ENCODE measurements at places on chromosomes 5 and 9.
A peak's percentile ranks its signal among the peaks of the same experiment; 100 is the strongest.

DNA sequence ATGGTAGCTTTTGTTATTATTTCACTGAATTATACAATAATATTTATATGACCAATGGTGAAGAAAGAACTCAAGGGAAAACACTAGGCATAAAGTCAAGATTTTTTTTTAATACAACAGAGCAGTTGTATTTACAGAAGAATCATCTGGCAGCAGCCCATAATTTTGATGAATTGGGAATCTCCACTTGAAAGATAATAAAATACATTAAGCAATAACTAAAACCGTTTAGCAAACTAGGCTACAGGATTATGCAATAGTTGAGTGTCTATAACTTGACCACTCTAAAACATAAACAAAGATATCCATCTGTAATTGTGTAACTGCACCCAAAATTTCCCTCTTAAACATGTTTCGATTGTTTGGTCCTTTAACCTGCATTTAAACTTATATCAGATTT is 80.8 kb downstream of the SNCAIP start:
- no peak for DNase-seq

GRCh38 chr5:83408719-83409118 is 62.8 kb upstream of the VCAN start:
- no peak for DNase-seq

- DNase-seq: no peak
These were observed 135.9 kb upstream of the RGMB start for GRCh38 chr5:98637557-98637956.

DNA sequence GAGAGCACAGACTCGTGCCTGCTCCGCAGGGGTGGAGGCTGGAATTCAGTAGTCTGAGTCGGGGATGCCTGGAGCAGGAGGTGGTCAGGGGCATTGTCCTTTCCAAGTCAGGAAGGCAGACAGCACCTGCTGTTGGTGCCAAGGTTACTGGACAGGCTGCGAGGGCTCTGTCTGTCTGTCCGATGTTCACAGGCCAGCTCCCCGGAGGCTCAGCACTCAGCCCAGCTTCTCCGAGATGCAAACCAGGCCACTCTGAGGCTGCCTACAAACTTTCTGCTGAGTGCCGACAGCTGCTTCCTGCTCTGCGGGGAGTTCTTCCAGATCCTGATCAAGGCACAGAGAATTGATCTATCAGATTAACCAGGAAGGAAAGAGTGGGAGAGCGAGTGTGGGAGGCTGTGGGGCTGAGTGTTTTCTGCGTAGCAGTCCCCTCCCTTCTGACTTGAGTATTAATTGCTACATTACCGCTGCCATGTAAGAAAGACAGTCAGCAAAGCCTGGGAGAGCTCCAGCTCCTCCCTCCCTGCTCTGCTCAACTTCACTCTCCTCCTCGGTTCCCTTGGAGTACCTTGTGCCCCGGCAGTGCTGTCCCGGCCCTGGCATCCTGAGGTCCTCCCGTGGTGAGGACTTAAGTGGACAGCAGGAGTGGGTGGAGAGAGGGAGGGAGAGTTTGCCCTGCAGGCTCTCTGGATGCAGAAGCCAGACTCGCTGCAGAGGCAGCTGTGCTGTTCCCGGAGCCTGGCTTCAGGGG is 36.0 kb downstream of the KCNMB1 start:
- no peak for DNase-seq

- no peak for DNase-seq
These were observed 7.1 kb upstream of the AFAP1L1 start for GRCh38 chr5:149264439-149265067.

DNA sequence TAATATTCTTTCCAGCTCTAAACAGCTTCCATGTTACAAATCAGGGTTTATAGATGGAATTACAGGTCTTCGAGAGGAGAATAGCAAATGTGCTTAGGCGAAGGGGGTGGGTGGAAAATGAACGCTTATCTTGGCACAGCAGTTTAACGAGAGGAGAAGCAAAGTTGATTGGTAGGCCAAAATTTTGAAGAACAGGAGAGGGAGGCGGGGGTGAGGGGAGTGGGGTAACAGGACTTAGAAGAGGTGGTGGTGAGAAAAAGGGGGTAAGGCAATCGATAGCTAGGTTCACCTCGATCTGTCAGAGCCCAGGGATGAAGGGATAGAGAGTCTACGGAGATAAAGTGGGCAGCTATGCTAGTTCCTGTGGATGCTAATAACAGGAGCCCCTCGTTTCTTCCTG is 764 bp downstream of the ANKRA2 start:
- no peak for DNase-seq

- no peak for DNase-seq
These were observed 60.6 kb upstream of the SAP30L start for GRCh38 chr5:154385236-154385512.

DNA sequence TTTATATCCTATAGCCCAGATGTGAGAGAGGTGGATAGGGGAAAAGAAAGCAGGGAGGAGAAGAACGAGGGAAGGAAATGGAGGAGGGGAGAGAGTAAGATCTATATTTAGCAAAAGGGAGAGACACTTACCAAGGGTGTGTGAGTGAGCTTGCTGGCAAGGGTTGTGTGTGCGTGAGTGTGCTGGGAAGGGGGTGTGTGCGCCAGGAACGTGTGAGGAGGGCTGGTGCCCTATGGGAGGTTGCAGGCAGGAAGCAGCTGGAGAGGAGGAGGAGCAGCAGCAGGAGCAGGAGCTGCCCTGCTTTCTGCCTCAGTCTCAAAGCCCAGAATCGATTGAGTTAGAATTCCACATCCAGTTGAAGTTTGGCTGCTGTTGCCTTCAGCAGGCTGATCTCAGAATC is 148.3 kb upstream of the RUSC2 start:
- no peak for DNase-seq

DNA sequence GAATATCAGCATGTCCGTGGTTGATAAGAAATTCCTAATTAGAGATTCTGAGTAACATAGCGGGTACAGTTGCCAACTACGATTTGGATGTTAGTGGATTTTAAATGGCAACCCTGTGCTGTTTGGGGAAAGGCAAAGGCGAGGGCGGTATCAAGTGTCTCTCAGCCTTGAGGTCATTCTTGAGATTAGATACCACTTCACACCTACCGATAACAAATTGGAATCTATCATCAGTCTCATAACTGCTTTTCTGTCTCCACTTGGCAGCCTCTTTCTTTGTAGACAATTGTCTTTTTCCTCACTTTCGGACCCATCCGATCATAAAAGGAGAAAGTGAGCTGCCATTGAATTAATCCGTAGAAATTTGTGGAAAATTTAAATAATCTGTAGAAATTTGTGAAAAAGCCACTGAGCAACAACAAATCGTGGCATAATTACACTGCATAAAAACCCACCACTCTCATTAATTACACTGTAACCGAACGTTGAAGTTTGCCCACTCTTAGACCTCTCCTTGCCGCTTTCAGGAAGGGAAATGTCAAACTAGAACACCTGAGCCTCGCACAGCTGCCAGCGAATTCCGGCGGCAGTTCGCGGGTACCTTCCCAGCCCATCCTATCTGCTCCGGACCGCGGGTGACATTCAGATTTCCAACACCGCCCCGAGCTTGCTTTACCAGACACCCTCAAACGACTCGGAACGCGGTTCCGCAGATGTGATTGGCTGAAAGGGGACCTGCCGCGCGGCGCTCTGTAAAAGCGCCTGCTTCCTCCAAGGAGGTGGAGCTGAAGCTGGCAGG is 849 bp upstream of the RGMB start:
- DNase-seq: peak; percentile 24

- no peak for DNase-seq
These were observed 51.4 kb downstream of the MRPL36 start for GRCh38 chr5:1748271-1748670.

GRCh38 chr9:116860509-116861120 is 173.5 kb downstream of the TRIM32 start:
- no peak for DNase-seq

DNA sequence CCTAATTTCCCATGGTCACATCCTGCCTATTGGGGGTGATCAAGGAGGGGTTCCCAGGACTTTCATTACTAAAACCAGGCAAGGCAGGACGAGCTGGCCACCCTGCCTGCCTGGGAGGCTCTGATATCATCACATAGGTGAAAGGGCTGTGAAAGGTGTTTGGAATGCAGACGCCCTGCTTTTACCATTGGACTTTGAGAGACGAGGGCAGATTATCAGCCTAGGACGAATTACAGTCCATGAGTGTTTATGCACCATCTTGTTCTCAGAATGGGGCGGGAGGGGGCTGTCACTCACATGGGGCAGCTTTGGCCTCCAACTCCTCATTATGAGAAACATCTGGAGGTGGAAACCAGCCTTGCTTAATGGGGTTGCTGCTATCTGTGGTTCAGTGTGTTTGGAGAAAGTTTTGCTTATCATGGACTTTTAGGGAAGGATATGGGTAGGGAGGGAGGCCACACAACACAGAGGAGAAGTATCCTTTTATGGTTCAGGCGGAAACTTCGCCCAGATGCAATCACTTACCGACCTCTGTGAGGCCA is 69.8 kb upstream of the UBTD2 start:
- no peak for DNase-seq

DNA sequence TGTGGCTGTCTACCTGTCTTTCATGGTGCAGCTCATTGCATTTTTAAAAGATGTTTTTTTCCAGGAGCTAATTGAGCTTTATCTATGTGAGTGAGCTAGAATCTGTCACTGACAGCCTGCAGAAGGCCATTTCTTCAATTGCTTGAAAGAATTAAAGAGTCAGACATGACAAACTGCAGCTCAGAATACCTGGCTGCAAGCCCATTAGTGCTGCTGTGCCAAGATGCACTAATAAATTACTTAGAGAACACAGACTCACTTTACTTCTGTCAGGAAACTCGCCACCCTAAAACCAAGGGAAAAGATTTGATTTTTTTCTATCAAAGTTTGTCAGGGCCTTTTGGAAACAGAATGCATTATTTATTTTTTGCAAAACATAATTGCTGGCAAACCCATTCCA is 368.3 kb downstream of the CAAP1 start:
- no peak for DNase-seq

- no peak for DNase-seq
These were observed 266.4 kb upstream of the ZNF608 start for GRCh38 chr5:125012727-125013451.

- no peak for DNase-seq
These were observed 23.2 kb downstream of the PRDM6 start for GRCh38 chr5:123112196-123112595.

DNA sequence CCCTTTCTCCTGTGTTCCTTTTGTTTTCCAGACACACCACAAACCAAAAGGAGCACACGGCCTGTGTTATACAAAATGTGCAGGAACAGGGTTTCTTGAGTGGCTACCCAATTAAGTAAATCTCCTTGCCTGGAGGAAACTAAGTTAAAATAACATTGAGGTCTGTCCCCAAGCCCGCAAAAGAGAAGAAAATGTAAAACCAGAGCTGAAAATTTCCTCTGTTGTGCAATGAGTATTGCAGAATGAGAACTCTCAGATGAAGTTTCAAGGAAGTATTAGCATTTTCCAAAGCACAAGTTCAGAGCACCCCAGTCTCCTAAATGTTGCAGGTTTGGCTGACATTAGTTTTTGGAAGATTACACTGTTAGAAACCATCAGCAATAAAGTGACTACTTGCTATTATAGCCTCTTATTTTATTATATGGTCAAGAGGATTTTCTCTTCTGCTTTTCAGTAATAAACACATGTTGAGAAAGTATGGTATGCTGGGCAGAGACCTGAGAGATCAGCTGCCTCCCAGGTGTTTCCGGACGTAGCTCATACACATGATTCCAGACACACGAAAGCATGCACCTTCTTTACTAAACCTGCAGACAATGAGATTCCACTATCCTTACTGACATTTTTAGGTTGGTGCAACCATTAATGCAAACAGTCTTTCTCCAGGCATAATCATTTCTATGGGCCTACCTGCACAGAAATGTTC is 161.3 kb downstream of the SNCAIP start:
- no peak for DNase-seq

- no peak for DNase-seq
These were observed 259.5 kb downstream of the EDIL3 start for GRCh38 chr5:84125216-84125615.

DNA sequence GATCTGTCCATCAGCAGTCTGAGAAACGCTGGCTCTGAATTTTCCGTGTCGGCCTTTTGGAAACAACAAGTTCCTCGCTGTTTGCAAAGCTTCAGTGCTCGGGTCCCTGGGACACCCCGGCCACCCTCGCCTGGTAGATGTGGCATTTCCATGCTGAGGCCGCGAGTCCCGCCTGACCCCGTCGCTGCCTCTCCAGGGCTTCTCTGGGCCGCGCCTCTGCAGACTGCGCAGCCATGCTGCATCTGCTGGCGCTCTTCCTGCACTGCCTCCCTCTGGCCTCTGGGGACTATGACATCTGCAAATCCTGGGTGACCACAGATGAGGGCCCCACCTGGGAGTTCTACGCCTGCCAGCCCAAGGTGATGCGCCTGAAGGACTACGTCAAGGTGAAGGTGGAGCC is 4.7 kb downstream of the NTNG2 start:
- no peak for DNase-seq

DNA sequence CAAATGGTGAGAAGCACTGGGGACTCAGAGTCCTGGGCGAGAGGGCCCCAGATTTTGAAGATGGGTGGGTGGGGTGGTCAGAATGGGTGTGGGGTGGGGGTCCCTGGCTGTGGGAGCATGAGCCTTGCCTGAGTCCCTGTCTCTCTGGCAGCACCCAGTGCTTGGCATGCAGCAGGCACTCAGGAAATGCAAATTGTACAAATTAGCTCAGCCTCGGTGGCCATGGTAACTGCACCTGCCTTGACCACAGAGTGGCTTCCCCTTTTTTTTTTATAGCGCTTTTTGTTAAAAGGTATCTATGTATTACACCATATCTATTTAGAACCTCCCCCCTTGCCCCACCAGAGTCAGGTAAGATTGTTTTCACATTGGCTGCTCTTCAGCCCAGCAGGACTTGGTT is 19.2 kb upstream of the PITX1 start:
- no peak for DNase-seq

GRCh38 chr9:5870691-5871090 is 20.0 kb upstream of the MLANA start:
- no peak for DNase-seq

DNA sequence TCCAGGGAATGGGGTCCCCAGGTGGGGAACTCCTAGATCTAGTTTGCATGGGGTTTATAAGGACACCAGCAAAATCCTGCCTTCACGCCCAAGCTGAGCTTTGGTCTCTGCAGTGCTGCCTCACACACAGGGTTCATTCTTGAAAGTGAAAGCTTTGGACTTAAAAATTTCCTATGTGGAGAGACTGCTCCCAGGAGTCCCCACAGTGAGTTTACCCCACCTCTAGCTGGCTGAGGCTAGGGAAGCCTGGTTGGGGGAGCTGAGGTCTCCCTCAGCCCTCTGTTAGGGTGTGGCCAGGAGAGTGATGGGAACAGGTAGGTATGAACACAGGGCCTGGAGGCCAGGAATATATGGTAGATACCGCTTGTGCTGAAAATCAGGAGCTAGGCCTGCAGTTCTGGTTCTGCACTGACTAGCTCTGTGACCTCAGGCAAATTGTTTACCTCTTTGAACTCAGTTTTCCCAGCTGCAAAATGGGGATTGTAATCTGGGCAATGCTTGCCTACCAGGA is 41.5 kb upstream of the LARP1 start:
- no peak for DNase-seq

- DNase-seq: no peak
These were observed 139.9 kb upstream of the PRLR start for GRCh38 chr5:35369965-35370790.

DNA sequence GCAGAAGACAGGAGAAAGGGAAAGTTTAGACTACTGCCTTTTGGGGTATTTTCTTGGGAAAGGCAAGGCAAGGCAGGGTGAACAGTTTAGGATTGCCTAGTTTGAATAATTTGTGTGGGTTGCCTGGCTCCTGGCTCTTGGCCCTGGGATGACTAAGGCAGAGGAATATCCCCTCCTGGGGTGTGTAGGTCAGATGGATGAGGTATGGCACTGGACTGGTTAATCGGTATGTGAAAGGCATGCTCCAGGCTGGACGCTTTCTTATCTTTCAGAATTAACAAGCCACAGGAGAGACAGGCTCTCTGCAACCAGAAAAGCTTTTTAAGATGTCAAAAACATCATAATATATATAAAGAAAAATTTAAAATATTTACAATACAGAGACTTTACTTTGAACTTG is 58.6 kb downstream of the STARD4 start:
- no peak for DNase-seq

All from esophagus squamous epithelium (tissue), 5 donors.